ENCODE measurements at places on chromosomes 7 and 10.

GRCh38 chr10:3850999-3851937 lies 66.3 kb upstream of the KLF6 start:
- DNase-seq: no peak

GRCh38 chr7:149778327-149778637 lies 4.9 kb upstream of the ZNF467 start:
- no peak for DNase-seq

- DNase-seq: no peak
Measured at GRCh38 chr7:78260826-78261225, 462.3 kb downstream of the PHTF2 start.

GRCh38 chr7:2802101-2802500 lies 42.0 kb downstream of the GNA12 start:
- DNase-seq: no peak

- DNase-seq: no peak
Measured at GRCh38 chr10:73887294-73888039, 13.1 kb upstream of the CAMK2G start.

DNA sequence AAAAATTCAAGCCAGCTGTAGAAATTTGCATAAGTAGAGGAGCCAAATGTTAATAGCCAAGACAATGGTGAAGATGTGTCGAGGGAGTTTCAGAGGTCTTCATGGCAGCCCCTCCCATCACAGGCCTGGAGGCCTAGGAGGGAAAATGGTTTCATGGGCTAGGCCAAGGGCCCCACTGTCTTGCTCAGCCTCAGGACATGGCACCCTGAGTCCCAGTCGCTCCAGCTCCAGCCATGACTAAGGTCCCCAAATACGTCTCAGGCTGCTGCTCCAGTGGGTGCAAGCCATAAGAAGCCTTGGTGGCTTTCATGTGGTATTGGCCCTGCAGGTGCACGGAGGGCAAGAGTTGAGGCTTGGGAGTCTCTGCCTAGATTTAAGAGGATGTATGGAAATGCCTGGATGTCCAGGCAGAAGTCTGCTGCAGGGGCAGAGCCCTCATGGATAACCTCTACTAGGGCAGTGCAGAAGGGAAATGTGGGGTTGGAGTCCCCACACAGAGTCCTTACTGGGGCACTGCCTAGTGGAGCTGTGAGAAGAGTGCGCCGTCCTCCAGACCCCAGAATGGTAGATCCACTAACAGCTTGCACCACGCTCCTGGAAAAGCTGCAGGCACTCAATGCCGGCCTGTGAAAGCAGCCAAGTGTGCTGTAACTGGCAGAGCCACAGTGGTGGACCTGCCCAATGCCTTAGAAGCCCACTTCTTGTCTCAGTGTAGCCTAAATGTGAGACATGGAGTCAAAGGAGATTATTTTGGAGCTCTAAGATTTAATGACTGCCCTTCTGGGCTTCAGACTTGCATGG lies 19.2 kb downstream of the TBATA start:
- no peak for DNase-seq
